ENCODE measurements at places on chromosomes 16 and 17.

- no peaks in the 10 kb centered on the region for H3K36me3 ChIP-seq
- no peak overlapping the region for H3K4me3 ChIP-seq
- H3K4me1 ChIP-seq = no peaks in the 10 kb centered on the region
- no peak overlapping the region for H3K27ac ChIP-seq
- no peak for DNase-seq
- H3K27me3 ChIP-seq = no peaks in the 10 kb centered on the region
Observed at GRCh38 chr17:9968008-9968407, 62.9 kb upstream of the RCVRN start.

DNA sequence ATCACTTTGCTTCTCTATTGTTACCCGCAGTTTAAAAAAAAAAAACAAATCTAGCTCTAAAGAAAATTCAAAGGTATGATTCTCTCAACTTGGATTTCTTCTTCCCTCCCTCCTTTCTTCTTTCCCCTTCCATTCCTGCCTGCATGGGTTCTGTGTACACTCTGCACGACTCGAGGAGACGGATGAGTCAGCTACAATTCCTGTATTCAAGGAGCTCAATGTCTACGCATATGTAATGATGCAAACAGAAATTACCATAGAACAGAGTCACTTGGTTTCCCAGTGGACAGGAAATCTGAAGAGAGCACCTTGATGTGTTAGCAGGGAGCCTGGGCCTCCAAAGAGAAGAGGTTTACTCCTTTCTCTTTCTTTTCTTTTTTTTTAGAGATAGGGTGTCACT, 92.3 kb downstream of the VPS53 start:
- no peak overlapping the region for H3K27ac ChIP-seq
- DNase-seq = no peak
- no peak overlapping the region for H3K4me3 ChIP-seq
- H3K36me3 ChIP-seq = peaks cover 47% of the 10 kb centered on the region
- no peaks in the 10 kb centered on the region for H3K27me3 ChIP-seq

GRCh38 chr16:54346041-54346440, 59.5 kb upstream of the IRX3 start:
- H3K27me3 ChIP-seq = no peaks in the 10 kb centered on the region
- no peak overlapping the region for H3K27ac ChIP-seq
- no peaks in the 10 kb centered on the region for H3K4me1 ChIP-seq
- H3K36me3 ChIP-seq = no peaks in the 10 kb centered on the region
- no peak overlapping the region for H3K4me3 ChIP-seq

DNA sequence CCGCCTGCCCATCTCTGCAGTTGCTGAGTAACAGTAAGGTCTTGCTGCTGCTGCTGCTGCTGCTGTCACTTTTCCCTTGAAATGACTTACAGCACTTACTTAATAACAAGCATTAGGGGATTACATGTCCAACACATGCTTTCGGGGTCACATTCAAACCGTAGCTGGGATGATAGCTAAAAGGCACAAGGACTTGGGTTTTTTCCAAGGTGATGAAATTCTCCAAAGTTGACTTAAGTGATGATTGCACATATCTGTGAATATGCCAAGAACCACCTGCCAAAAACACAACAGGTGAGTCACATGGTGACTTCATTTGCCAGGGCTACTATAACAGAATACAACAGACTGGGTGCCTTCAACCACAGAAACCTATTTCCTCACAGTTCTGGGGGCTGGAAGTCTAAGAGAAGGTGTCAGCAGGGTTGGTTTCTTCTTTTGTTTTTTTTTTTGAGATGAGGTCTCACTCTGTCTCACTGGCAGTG, 121.9 kb upstream of the TNRC6C start:
- H3K27ac ChIP-seq = peak overlapping the region; percentile 79
- H3K27me3 ChIP-seq = peaks cover 24% of the 10 kb centered on the region
- H3K36me3 ChIP-seq = peaks cover 4% of the 10 kb centered on the region
- peaks cover 33% of the 10 kb centered on the region for H3K4me1 ChIP-seq

- DNase-seq = no peak
- H3K4me1 ChIP-seq = no peaks in the 10 kb centered on the region
- no peak overlapping the region for H3K27ac ChIP-seq
- H3K36me3 ChIP-seq = no peaks in the 10 kb centered on the region
Observed at GRCh38 chr16:25575363-25575762, 116.4 kb upstream of the HS3ST4 start.

DNA sequence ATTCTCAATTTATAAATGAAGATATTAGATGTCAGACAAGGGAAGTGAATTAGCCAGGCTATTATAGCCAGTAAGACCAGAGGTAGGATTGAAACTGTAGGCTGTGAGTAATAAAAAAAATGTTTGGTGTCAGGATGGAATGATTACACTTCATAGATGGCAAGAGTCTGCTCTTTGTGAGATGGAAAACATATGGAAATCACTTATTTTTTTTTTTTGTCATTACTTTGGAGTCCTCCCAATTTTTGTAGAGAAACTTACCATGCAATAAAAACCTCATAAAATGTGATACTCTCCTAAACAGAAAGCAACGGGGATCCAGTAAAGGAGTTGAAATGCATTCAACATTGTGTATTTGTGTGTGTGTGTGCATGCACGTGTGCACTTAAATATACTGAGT, 532.7 kb upstream of the CDH8 start:
- no peaks in the 10 kb centered on the region for H3K36me3 ChIP-seq
- H3K4me1 ChIP-seq = no peaks in the 10 kb centered on the region
- no peaks in the 10 kb centered on the region for H3K27me3 ChIP-seq
- H3K27ac ChIP-seq = no peak overlapping the region

DNA sequence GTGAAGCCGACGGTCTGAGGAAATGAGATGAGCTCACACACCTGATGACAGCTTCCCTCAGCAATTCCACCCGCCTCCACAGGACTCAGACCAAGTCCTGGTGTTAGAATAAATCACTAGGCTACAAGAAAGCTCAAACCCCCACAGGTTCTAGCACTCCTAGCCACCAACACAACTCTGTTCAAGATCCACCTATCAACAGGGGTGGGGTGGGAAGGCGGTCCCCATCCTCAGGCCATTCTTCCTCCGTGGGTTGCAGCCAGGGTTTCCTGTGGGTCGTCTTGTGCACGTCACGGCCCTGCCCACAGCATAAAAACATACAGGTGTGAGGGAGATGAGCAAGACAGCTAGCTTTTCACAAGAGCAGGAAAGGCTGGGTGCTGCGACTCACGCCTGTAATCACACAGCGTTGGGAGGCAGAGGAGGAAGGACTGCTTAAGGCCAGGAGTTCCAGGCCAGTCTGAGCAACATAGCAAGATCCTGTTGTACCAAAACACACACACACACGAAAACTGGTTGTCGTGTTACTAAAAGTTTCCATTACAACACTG, 81.1 kb downstream of the ANKRD11 start:
- peak; percentile 89 for DNase-seq
- peak overlapping the region; percentile 84 for H3K27ac ChIP-seq
- H3K4me3 ChIP-seq = peak overlapping the region; percentile 58
- peaks cover 2% of the 10 kb centered on the region for H3K36me3 ChIP-seq
- H3K27me3 ChIP-seq = no peaks in the 10 kb centered on the region
- H3K4me1 ChIP-seq = peaks cover 77% of the 10 kb centered on the region

GRCh38 chr16:85202631-85203461, 90.6 kb upstream of the CIBAR2 start:
- H3K36me3 ChIP-seq = peaks cover 2% of the 10 kb centered on the region
- H3K27ac ChIP-seq = no peak overlapping the region
- H3K4me3 ChIP-seq = no peak overlapping the region
- no peaks in the 10 kb centered on the region for H3K4me1 ChIP-seq
- DNase-seq = no peak
- H3K27me3 ChIP-seq = no peaks in the 10 kb centered on the region

- peaks cover 77% of the 10 kb centered on the region for H3K36me3 ChIP-seq
- peaks cover 6% of the 10 kb centered on the region for H3K4me1 ChIP-seq
Observed at GRCh38 chr16:58537124-58537906, 22.0 kb downstream of the SETD6 start.

DNA sequence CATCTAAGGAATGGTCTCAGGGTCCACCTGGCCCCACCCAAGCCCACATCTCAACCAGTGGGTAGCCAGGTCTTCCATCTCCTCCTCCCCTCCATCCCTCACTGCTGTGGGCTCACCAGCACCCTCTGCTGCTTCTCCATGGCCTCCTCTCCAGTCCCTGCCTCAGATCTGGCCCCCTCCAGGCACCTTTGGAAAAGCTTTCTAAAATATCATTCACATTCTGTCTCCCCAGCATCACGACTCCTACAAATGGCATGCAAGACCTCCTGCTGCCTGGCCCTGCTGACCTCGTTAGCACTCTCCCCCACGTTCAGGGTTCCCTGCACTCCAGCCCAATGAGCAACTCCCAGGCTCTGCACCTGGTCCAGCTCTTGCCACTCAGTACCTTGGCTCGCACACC, 13.7 kb downstream of the GLP2R start:
- no peaks in the 10 kb centered on the region for H3K27me3 ChIP-seq
- H3K4me3 ChIP-seq = no peak overlapping the region
- no peaks in the 10 kb centered on the region for H3K4me1 ChIP-seq
- no peak overlapping the region for H3K27ac ChIP-seq
- DNase-seq = no peak
- no peaks in the 10 kb centered on the region for H3K36me3 ChIP-seq

GRCh38 chr17:58120195-58120822, 27.9 kb upstream of the OR4D1 start:
- no peaks in the 10 kb centered on the region for H3K4me1 ChIP-seq
- peaks cover 12% of the 10 kb centered on the region for H3K27me3 ChIP-seq
- H3K36me3 ChIP-seq = no peaks in the 10 kb centered on the region
- no peak overlapping the region for H3K4me3 ChIP-seq

- H3K27me3 ChIP-seq = peaks cover 14% of the 10 kb centered on the region
- H3K36me3 ChIP-seq = peaks cover 14% of the 10 kb centered on the region
- peak overlapping the region; percentile 94 for H3K27ac ChIP-seq
- DNase-seq = peak; percentile 90
- peaks cover 27% of the 10 kb centered on the region for H3K4me1 ChIP-seq
- peak overlapping the region; percentile 34 for H3K4me3 ChIP-seq
Observed at GRCh38 chr17:74513987-74514631, 17.2 kb downstream of the CD300LB start.

DNA sequence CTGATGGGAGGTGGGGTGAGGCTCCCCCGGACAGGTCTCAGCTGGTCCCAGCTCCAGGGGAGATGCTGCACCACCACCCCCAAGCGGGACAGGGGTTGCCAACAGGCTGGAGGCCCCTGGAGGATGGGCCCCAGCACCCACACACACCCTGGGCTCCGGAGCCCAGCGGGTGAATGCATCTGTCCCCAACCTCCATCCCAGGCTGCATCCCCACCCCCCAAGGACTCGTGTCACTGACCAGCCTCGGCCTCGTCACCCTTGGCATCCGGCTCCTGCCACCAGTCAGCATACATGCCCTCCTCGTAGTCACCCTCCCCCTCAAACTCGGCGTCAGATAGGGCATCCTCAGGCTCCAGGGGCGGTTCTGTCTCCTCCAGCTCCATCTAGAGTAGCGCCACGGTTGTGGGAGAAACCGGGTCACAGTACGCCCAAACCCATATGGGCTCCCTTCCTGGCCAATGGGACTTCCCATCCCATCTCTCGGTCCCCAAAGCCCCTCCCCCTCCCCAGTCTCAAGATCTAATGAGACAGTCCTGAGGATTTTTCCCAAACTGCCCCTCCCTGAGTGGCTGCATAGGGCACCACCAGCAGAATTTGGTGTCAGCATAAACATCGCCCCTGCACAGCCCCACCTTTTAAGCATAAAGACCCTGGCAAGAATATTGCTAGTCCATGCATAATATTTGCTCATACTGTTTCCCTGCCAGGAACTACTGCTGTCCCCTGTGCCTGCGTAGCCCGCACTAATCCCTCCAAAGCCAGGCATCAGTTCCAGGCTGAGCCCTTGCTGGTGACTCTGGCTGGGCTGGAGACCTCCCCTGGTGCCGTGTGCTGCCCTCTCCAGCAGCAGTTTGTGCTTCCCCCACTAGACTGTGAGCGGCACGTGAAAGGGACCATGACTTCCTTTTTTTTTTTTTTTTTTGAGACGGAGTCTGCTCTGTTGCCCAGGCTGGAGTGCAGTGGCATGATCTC, 8.4 kb downstream of the P3H4 start:
- peaks cover 4% of the 10 kb centered on the region for H3K4me1 ChIP-seq
- DNase-seq = no peak
- no peak overlapping the region for H3K4me3 ChIP-seq
- H3K27me3 ChIP-seq = no peaks in the 10 kb centered on the region
- no peak overlapping the region for H3K27ac ChIP-seq

DNA sequence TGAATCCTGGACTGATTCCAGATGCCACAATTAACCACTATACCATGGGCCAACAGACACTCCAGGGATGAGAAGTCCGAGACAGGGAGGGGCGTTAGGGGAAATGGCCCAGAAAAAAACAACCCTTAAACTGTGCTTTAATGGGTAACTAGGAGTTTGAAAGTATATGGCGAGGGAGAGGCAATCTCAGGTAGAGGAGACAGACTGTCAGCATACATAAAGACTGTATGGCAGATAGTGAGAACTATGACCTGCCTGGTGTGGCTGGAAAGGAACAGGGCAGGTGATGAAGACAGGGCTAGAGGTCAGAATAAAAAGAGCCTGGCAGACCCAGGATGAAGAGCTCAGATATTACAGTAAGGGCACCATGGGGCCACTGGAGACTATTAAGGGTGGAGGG, 8.1 kb downstream of the ZZEF1 start:
- H3K36me3 ChIP-seq = peaks cover 19% of the 10 kb centered on the region
- no peak overlapping the region for H3K4me3 ChIP-seq
- peaks cover 28% of the 10 kb centered on the region for H3K4me1 ChIP-seq
- H3K27ac ChIP-seq = no peak overlapping the region
- H3K27me3 ChIP-seq = no peaks in the 10 kb centered on the region

DNA sequence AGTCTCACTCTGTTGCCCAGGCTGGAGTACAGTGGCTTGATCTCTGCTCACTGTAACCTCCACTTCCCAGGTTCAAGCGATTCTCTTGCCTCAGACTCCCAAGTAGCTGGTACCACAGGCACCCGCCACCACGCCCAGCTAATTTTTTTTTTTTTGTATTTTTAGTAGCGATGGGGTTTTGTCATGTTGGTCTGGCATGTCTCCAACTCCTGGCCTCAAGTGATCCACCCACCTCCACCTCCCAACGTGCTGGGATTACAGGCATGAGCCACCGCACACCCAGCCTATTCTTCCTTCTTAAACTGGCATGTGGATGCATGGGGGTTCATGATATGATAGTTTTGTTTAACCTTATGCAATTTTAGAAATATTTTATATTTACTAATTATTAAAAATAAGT, 39.4 kb upstream of the VWA3A start:
- no peaks in the 10 kb centered on the region for H3K27me3 ChIP-seq
- peaks cover 11% of the 10 kb centered on the region for H3K36me3 ChIP-seq
- H3K4me3 ChIP-seq = no peak overlapping the region
- H3K4me1 ChIP-seq = peaks cover 19% of the 10 kb centered on the region
- no peak overlapping the region for H3K27ac ChIP-seq

DNA sequence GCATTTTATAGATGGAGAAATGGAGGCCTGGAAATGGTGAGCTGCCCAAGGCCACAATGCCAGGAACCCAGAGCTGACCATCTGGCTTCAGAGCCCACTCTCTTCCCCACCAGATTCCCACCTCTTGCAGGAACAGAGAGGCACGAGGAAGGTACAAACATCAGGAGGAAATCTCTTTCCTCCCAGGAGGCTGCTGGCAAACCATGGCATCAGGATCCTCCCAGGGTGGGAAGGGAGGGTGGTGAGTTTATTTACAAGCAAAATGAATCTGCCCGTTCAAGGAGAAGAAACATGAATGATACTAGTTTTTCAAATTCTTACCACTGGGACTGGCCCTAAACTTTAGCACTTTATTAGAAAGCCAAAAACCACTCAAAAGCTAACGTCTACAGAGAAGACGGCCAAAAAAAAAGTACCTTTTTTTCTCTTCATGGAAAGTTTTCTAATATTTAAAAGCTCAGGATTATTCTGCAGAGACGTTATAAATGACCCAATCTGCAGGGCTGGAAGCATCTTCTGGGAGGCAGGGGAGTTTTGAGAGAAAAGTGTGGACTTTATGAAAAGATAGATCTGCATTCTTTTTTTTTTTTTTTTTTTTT, 79.1 kb downstream of the NXN start:
- no peak for DNase-seq
- no peaks in the 10 kb centered on the region for H3K36me3 ChIP-seq
- no peaks in the 10 kb centered on the region for H3K4me1 ChIP-seq
- no peak overlapping the region for H3K4me3 ChIP-seq
- no peak overlapping the region for H3K27ac ChIP-seq
